ENCODE measurements at places on chromosomes 3 and 15.
A peak's percentile ranks its signal among the peaks of the same experiment; 100 is the strongest.

- no peak for DNase-seq
These were observed 155.9 kb upstream of the BHLHE40 start for GRCh38 chr3:4823385-4823784.

- no peak for DNase-seq
These were observed 40.6 kb upstream of the SEC22A start for GRCh38 chr3:123161167-123161566.

GRCh38 chr3:177693616-177694264 lies 496.5 kb upstream of the TBL1XR1 start:
- DNase-seq: no peak

GRCh38 chr3:142000325-142000870 lies 124.0 kb downstream of the ATP1B3 start:
- DNase-seq: no peak

DNA sequence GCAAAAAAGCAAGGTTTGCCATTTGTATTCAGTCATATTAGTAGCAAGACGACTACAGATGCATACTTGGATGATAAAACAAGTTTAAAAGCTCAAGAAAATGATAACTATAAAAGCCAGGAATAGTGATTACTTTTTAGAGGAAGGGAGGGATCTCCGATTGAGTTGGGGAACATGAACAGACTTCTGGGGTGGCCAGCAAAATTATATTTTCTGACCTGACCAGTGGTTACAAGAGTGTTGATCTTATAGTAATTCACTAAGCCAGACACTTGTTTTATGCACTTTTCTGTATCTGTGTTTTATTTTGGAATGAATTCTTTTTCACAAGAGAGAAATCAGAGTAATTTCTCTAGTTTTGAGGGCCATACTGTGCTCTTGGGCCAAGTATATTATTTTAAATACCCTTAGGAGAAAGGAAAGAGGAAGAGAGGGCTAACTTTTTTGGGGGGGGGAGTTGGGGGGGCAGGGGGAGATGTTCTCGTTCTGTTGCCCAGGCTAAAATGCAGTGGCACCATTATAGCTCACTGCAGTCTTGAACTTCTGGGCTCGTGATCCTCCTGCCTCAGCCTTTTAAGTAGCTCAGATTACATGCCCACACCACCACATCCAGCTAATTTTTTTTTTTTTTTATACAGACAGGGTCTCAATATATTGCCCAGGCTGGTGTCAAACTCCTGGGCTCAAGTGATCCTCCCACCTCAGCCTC lies 57.3 kb downstream of the TGFBR2 start:
- DNase-seq: no peak

DNA sequence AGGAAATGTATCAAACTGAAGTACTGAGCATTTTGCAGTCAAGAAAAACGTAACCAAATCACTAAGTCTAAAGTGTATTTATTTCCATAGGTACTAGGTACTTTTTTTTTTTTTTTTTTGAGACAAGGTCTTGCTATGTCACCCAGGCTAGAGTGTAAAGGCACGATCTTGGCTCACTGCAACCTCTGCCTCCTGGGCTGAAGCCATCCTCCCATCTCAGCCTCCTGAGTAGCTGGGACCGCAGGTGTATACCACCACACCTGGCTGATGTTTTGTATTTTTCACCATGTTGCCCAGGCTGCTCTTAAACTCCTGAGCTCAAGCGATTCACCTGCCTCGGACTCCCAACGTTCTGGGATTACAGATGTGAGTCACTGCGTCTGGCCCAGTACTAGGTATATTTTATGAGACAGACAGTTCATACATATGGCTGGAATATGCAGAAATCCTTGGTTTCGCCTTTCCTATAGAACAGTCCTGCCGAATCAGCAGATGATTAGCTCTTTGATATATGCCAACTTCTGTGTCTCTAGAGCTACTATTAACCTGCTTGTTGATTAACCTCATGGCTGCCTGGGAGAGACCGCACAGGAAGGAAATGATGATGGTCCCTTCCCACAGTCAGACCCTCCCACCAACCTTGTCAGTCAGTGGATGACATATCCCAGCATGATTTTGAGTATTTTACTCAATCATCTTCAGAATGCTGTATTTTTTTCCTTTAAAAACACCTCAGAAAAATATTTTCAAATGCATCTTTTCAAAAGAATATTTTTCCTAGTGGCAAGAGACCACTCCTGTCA lies 32.3 kb downstream of the TMOD3 start:
- DNase-seq: no peak

- DNase-seq: no peak
These were observed 259.1 kb downstream of the KCNMB2 start for GRCh38 chr3:178795349-178795748.

GRCh38 chr3:107767897-107768605 lies 245.3 kb downstream of the BBX start:
- DNase-seq: no peak

- no peak for DNase-seq
These were observed 28.0 kb upstream of the KCTD6 start for GRCh38 chr3:58463942-58464271.

- no peak for DNase-seq
These were observed 37.0 kb downstream of the SEMA6D start for GRCh38 chr15:47754312-47754711.

DNA sequence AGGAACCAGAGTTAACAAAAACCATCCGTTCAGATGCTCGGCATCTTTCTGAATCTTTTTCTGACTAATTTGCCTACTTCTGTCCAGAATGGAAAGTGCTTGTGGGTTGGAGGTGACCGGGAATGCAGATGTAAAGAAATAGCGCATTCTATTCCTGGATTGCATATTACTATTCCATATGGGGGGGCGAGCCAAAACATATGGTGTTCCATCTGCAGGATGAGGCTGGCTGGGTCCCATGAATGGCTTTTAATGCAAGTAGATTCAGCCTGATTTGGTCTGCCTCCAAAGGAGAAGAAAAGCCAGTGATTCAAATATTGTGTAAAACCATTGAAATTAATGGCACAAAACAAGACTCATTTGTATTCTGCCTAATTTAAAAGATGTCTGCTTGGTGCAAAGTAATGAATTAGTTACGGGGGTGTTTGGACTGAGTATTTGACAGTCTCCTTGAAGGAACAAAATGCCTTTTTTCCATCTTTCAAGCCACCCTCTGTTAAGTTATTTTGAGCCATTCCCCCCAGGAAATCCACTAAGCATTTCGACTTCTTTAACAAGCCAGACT lies 99.0 kb downstream of the ST8SIA2 start:
- no peak for DNase-seq

DNA sequence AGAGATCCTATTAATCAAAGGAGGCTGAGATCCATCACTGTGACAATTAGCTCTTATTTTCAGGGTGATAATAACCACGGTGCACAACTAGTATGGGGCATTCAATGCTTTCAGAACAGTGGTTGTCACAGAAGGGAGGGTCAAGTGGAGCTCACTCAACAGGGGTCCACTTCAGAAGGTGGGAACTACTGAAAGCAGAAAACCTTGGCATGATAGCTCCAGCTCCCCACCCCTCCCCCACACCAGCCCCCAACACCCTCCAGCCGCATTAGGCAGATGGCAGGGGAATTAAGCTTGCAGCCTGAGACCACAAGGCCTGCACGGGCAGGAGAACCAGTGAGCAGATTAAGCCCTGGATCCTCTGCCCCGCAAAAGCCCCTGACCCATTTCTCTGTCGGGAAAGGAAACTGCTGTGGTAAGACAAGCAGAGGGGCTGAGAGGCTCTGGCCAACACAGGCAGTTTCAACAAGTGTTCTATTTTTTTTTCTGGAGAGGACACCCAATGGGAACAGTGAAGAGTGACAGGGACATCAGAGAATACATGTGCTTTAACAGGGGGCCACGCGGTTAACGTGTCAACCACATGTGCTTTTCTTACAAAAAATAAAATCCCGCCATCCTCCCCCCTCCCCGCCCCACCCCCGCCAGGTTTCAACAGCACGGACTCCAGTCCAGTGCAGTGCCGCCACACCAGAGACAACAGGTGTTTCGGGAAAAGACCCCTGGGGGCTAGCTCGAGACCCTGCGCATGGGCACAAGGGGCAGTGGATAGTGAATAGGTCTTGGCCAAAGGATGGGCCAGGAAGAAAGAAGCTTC lies 997 bp downstream of the FYCO1 start:
- DNase-seq: peak; percentile 42

- DNase-seq: no peak
These were observed 25.1 kb downstream of the PCSK6 start for GRCh38 chr15:101464256-101464998.

DNA sequence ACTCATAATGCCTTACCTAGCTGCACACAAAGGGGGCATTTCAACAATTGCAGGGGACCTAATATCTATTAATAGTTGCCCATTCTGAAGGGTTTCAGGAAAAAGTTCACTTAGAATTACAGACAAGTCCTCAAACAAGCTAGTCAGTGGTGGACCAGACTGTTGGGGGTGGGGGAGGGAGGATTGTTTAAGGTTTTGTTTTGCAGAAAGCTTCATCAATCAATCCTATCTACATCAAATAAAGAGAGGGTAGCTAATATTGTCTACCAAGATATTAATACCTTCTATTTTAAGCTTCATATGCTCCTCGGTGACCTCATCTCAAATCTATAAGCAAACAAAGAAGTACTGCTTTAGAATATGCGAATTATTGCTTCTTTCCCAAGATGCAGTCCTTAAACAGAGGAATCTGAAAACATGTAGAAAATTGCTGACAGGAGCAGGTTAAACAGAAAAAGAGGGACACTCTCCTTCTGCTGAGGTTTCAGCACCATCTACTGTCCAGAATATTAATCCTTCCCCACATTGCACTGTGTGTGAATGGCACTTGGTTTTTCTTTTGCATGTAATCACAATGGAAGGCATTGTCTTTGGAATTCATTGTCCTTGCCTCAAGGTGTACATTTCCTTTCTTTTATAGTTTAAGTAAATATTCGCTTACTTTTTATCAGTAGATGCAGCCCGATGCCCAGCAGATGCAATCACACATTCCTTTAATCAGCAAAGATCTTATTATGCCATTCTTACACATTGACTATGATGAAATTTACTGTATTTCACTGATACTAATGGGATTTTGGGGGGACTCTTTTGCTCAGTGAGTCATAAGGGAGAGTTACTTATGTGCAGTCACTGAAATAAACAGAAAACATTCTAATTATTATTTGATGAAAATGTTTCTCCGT lies 94.7 kb downstream of the IL5RA start:
- DNase-seq: peak; percentile 56

DNA sequence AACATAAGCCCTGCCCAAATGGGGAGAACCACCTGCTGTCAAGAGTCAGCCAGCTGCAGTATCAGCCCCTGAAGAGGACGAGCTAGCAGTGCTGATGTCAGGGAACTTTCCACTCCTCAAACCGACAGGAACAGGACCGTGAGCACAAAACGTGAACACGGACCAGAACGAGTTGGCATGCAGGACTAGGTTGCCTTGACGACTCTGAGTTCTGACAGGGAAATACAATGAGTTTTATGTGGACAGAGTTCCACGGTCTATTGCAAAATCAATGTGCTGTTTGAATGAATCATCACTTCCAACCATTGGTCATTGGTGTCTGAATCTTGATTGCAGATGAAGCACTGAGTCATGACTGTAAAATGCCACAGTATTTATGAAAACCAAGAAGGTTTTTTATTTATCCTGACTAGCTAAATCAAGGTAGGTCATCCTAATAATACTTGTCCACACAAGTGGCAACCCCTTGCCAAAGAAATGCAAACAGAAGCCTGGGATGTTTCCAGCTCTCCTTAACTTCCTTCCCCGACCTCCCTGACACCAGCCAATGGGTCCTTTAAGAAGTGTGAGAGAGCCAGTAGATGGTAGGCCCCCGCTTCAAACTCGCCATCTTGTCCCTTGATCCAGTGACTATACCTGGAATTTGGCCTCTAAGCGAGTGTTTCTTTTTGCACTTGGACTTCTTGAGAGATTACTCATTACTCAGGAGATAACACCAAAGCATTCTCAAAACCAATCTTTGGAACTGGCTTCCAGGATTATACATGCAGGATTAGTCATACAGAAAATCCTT lies 119.6 kb downstream of the ASB7 start:
- DNase-seq: peak; percentile 93

GRCh38 chr15:39629371-39629770 lies 48.5 kb downstream of the THBS1 start:
- peak; percentile 53 for DNase-seq

GRCh38 chr15:92682741-92683510 lies 27.4 kb upstream of the FAM174B start:
- DNase-seq: no peak

DNA sequence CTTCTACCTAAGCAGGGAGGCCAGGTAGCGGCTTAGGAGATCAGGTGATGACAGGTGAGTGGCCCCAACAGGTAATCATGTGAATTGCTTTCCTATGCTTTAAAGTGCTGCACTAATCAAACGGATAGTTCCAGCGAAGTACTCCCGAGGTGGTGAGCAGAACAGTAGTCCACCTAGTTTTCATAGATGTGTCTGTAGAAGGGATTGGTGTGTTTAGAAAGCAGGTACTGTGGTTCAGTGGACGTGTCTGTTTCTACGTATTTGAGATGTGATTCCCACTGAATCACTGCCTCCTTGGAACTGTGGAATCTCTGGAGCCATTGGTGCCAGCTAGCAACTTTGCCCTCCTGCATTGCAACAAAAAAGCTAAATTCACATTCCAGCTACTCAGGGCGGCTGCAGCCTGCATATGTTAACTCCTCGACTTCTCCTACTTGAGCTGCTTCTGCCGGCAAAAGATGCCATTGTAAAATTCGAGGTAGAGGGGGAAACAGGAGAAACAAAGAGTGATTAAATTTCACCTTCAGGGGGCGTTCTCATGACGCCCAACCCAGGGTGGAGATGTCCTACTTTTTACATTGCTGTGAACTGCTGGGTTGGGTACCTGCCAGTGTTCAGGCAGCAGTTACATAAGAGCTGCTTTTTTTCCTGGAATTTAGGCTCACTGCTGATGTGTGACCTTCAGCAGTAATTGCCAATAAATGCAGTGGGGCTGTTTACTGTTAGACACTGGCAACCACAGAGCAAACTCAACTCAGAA lies 227.3 kb downstream of the ITPR1 start:
- DNase-seq: peak; percentile 83

DNA sequence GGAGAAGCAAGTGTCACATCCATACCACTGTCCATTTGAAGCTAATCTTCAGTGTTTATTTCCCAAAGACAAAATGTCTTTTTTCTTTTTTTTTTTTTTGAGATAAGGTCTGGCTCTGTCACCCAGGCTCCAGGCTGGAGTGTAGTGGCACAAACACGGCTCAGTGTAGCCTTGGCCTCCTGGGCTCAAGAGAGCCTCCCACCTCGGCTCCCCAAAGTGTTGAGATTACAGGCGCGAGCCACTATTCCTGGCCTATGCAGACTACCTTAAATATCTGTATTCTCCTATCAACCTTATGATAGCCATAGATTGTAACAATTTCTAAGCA lies 27.7 kb upstream of the VPS33B start:
- no peak for DNase-seq

DNA sequence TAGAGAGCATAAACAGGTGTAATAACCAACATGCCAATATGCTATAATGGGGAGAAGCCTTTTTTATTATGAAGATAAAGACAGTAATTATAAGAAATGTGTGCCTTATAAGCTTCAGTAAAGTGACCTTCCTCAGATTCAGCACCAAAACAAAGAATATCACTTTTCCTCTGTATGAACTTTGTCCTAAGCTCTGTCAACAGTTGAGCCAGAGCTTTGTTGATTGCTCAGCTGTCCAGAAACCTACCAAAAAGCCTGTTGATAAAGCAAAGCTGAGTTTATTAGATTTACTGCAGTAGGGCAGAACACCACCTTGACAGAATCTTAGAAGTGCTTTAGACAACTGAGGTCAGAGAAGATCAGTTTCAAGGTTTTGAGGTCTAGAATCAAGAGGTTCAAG lies 635.3 kb downstream of the EDEM1 start:
- no peak for DNase-seq
